ENCODE measurements at places on chromosomes 6 and 20.

DNA sequence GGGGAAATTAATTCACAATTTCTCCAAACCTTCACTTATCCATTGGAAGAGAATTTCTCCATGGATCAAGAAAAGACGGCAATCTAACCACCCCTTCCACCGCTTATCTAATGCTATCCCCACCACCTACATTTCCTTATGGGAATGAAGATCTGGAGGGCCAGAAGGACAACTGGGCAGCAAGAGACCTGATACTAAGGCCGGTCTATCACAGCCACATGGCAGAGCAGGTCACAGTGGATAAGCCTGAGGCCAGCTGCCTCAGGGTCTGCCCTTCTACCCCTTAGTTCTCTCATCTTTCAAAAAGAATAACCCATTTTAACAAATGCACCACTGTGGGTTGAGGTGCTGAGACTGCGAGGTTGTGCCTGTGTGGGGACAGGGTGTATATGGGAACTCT, 37.1 kb downstream of the MAN1A1 start:
- no peak for DNase-seq

DNA sequence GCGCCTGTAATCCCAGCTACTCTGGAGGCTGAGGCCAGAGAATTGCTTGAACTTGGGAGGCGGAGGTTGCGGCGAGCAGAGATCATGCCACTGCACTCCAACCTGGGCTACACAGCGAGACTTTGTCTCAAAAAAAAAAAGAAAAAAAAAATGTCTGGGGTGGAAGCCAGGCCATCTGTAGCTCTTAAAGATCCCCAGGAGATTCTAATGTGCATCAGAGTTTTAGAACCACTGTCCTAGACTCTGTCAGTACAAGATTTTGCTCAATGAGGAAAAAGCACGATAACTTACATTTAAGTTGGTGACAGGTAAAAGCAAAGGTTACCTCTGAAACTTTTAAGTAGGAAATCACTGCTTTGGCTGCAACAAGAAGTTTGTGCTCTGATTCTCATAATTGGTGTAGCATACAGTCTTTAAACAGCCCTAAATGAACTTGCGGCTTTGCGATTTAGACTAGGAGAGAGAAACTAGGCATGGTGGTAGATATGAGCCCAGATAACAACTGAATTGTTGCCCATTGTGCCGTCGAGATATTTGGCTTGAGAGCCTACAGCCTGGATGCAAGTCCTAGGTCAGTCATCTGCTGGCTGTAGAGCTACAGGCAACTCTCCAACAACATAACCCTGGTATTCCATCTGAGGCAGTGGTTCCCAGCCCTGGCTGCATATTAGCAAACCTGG, 67.2 kb downstream of the BACH2 start:
- DNase-seq: no peak

- no peak for DNase-seq
Measured at GRCh38 chr6:143166247-143166695, 105.6 kb downstream of the AIG1 start.

DNA sequence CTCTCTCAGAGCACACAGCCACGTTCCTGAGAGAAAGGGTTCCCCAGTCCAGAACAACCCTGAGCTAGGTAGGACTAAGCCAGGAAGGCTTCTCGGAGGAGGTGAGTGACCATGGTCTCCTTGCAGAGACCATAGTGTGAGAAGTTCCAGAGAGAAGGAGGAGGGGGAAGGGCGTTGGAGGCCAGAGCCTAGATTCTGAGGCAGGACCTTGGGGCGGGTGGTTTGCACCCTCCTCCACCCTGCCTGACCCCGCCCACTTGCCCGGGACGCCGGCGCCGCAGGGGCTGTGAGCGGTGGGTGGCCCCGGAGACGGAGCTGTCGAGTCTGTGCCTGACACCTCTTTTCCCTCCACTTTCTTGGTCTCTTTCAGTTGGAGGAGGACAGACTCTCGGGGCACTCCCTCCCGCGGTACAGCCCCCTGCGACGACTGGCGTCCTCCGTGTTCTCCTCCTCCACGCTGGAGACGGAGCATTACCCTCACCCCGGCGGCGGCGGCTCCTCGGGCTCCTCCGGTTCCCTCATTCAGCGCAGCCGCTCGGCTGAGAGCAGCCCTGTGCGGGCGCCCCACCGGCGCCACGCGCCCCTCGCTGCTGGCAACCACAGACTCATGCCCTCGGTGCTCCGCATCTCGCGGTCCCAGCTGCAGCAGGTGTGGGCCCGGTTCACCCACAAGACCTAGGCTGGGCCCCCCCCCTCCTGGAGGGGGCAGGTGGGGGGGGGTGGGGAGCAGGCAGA, 26.2 kb downstream of the TTBK1 start:
- no peak for DNase-seq

GRCh38 chr6:26254724-26255123, 110.3 kb upstream of the BTN3A2 start:
- no peak for DNase-seq

DNA sequence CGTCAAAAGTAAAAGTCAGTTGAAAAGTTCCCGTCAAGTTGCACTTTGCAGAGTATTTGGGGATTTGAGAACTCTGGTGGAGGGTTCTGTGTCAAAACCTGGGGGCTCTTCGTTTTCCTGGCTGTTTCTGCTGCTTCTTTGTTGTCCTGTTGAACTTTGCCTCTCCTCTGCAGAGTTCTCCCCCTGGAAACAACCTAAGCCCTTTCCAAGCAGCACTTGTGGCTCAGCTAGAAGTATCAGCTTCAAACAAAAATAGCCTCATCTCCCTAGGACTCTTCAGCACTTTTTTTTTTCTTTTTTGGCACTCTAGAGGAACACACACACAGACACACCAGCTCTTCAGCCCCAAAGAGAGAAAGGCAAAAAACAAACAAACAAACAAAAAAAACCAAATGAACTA, at the start of gene TRDN:
TRDN (minus strand) TSS at position 169 of the 400 bp plus-strand sequence. CDS start 175 bp downstream, outside the sequence.
- no peak for DNase-seq

GRCh38 chr6:42025845-42026243, 24.5 kb upstream of the TAF8 start:
- DNase-seq: no peak

GRCh38 chr6:2384528-2384927, 139.1 kb upstream of the GMDS start:
- no peak for DNase-seq

- no peak for DNase-seq
Measured at GRCh38 chr6:108635505-108636226, 74.9 kb downstream of the FOXO3 start.

DNA sequence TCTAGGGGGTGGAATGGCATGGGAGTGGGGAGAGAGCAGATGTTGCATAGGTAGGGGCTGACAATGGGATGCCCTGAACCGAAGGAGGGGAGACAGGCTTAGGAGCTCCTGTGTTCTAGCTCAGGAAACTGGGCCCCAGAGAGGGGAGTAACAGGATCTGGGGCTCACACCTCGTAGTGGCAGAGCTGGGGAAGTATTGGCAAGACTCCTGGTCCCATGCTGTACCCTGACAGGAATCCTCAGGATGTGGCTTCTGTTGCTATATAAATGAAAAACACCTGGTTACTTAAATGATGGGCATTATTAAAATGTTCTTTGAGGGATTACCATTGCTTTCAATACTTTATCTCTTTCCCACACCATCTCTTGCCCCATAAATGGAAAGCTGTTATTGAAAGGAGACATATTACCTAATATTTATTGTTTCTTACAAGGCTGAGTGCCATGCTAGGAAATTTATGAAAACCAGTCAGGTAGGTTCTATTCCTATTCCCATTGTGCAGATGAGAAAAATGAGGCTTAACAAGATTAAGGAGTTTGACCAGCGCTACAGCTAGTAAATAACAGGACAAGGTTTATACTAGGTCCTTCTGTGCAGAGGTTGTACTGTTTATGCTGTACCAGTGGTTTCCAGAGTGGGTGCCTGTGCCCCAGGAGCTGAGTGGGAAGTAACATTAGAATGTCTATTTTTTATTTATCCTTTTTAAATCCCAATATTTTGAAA, 35.3 kb upstream of the TCP11 start:
- no peak for DNase-seq

DNA sequence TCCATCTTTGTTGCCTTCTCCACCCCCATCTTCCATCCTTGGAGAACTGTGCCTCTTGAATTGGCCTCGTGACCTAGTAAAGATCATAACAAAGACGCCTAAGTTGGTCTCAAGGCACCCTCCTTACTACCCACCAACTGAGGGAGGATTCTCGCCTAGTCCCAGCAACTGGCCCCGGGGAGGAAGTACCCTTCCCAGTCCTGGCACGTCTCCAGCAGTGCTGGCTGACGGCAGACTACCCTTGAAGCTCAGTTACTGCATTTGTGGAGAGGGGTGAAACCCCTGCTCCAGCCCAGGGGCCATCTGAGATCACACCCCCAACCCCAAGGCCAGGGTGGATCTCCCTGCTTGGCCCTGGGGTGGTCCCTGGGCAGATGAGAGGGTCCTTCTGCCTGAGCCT, 2.1 kb upstream of the OSBPL2 start:
- no peak for DNase-seq

DNA sequence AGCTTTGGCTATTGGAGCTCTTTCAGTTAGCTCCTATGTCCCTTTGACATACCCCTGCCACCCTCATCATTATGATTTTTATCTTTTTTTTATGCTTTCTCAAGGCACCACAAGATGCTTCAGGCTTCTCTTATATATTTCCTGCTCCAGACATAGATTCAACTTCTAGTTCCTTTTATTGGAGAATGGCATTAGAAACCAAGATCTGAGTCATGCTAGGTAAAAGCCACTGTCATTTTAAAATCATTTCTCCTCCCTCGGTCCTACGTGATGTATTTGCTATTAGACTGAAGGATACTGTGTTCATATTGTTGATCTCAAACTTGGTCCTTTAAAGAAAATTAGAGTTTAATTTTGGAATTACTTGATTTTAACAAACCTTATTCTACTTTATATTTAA, 8.3 kb downstream of the TENT5A start:
- DNase-seq: no peak

GRCh38 chr20:37362231-37362792, 16.4 kb downstream of the SRC start:
- DNase-seq: no peak

DNA sequence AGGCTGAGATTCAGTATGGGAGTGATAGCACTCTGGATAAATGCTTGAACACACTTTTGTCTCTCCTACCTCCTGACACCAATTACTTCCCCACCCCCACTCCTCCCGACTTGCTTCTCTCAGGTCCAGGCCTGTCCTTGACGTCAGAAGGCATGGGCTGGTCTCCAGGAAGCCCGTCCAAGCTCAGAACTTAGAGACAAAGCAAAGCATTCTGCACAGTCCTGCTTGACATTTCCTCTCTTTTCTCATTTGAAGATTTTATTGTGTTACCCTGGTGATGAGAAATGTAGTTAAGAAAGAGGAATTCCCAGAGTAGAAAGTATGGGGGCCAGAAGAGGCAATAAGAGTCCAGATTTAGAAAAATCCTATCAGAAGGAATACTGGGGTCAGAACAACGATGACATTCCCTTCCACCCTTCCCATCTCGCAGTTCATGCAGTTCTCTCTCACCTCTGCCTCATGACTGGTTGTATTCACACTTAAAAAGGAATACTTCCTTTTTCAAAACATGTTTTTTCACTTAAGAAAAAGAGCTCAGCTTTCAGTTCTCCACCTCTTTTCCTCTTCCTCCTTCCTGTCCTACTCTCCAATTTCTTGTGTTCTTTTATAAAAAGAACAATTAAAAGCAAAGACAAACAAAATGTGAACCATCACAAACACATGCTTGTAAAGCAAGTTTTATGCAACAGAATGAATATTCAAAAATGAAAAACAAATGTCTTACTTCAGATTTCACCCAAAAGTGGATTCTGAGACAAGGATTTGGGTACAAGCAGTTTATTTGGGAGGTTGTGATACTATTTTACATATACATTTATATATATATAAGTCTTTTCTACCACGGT, 18.5 kb upstream of the FAM184A start:
- DNase-seq: no peak

GRCh38 chr20:23118144-23118543, 32.0 kb upstream of the CD93 start:
- no peak for DNase-seq

GRCh38 chr20:38340693-38341092, 5.6 kb upstream of the LBP start:
- DNase-seq: no peak

GRCh38 chr6:74410630-74411029, 714.6 kb downstream of the CD109 start:
- no peak for DNase-seq

DNA sequence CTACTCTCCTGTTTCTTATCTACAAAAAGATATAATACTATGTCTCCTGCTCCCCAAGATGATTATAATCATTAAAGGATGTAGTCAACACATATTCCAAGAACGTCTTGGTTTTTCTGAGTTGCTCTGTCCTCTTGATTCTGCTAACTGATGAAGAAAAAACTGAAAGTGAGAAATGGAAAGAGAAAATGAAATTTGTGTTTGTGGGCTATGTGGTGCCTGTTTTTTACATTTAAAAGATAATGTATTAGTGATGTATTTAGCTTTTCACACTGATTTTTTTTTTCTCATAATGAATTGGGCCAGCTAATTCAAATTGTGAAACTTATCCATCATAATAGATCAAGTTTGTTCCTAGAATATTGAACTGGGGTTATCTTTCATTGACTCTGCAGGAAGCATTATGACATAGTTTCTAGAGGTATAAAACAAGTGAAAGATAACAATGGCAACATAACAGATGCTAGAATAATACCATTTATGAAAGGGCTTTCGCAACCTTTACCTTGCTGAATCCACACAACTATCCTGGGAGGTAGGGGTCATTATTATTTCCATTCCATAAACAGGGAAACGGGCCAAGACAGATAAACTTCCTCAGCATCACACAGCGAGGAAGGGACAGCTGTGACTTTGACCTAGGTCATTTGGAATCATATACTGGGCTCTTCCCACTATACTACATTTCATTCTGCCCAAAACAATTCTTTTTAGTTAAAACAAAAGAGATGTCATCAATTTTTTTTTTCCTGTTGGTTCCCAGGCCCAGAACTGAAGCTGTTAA, 336.7 kb downstream of the GJA1 start:
- no peak for DNase-seq

DNA sequence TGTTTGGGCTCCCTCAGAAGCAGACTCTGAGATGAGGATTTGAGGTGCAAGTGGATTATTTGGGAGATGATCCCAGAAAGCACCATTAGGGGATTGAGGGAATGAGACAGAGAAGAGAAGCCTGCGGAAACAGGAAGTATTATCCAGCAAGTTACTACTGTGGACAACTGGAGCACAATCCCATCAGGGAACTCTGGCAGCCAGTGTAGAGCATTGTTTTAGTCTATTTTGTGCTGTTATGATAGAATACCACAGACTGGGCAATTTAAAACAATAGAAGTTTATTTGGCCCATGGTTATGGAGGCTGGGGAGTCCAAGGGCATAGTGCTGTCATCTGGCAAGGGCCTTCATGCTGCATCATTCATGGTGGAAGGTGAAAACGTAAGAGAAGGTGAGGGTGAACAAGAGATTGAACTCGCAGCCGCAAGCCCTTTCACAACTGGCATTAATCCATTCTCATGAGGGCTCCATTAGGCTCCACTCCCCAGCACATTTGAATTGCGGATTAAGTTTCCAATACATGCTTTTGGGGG, 43.5 kb upstream of the SLC9A8 start:
- no peak for DNase-seq

- no peak for DNase-seq
Measured at GRCh38 chr6:154650351-154650750, 82.9 kb upstream of the SCAF8 start.

GRCh38 chr6:16322666-16323312, 84.4 kb downstream of the GMPR start:
- peak; percentile 47 for DNase-seq

- DNase-seq: no peak
Measured at GRCh38 chr6:161366301-161366923, 92.6 kb upstream of the AGPAT4 start.

GRCh38 chr6:1610497-1611321, 994 bp downstream of the FOXC1 start:
- no peak for DNase-seq
